ENCODE measurements at places on chromosomes 6 and 20.

DNA sequence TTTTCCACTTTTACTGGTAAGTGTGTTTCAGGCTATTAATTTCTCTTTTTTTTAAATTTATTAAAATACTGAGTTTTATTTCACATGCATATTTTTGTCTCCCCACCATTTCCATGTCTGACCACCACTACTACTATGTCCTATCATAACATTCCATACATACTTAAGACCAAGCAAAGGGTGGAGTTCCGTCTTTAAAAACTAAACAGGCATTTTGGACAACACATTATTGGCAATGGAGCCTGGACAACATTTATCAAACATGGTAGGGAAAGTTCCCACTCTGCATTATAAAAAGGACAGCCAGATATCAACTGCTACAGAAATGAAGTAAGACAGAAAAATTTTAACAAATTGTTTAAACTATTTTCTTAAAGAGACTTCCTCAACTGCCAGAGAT is 91.9 kb downstream of the LMBRD1 start:
- no peak for DNase-seq

DNA sequence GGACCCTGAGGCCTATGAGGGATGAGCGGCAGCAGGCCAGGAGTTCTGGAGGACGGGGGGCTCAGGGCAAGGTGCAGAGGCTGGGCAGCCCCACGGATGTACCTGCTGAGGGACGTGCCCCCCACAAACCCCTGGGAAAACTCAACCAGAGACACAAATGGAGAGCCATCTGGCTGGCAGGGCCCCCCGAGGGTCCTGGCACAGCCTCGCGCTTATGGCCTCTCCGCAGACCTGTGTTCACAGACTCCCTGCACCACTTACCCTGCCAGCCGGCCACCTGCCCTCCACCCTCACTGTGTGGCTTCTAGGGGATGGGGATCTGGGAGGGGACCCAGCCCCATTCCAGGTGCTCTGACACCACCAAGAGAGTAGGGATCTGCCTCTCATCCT is 3.4 kb upstream of the ZBTB46 start:
- DNase-seq, result no peak

- no peak for DNase-seq
Measured at GRCh38 chr6:152572338-152573088, 64.6 kb downstream of the SYNE1 start.

DNA sequence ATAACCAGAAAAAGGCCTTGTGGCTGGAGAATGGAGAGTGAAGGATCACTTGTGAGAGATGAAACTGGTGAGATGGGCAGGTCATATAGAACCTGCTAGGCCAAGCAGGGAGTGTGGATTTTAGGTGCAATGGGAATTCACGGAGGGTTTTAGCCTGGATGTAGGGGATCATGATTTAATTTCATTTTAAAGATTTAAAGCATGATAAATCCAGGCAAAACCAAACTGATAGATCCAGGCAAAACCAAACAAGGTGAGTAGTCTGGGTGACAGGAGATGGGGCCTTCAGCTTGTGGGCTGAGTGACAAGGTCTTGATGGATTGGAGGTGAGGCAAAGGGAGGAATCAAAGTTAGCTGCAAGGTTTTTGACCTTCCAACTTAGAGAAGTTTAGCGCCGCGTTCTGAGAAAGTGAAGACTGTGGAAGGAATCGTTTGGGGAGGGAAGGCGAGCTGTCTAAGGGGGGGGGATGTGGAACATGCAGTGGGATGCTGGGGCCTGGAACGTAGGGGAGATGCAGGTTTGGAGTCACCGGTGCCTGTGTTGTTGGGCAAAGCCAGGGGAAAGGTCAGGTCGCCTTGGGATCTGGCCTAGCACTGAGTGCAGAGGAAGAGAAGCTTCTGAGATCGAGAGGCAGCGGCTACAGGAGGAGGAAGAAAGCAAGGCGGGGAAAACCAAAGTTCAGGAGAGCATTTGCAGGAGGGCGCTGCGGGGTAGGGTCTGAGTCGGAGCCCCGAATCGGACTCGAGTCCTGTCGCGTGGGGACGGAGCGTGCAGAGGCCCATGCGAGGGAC is 1.3 kb upstream of the PLCG1 start:
- DNase-seq, result no peak

GRCh38 chr6:10389739-10390494 is 25.0 kb downstream of the TFAP2A start:
- no peak for DNase-seq
